ENCODE measurements at places on chromosomes 16 and 17. TPM values are rescaled to one million over a fixed set of nuclear protein-coding genes. Genes with fewer than 3 reads are reported as not detected.

SYNGR3 gene
- 15.2 TPM for total RNA-seq

SLC9A5 gene
- 1.7 TPM for total RNA-seq

MBTD1 gene
- total RNA-seq: 16.6 TPM

C17orf107 gene
- 2.4 TPM for total RNA-seq

DNA sequence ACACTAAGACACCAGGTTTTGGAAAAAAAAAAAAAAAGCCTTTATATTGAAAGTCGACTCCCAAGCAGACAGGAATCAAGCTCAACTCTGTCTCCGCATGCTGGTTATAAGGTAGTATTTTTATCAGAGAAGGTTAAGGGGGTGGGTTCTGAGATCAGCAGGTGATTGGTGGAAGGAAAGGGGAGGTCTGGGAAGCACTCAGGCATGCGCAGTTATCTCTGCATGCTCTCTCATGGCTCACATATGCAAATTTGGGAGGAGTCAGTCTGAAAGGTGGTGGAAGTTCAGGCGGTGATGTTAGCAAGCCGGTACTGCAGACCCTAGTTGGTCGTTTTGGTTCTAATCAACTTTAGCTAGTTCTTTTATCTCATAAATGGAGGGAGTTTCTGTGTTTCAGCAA lies 357.6 kb upstream of the C16orf82 start:
- H3K4me1 ChIP-seq: no peaks in the 10 kb centered on the region
- no peak overlapping the region for H3K27ac ChIP-seq
- H3K4me3 ChIP-seq: no peak overlapping the region
- H3K36me3 ChIP-seq: no peaks in the 10 kb centered on the region
- H3K27me3 ChIP-seq: no peaks in the 10 kb centered on the region

DNA sequence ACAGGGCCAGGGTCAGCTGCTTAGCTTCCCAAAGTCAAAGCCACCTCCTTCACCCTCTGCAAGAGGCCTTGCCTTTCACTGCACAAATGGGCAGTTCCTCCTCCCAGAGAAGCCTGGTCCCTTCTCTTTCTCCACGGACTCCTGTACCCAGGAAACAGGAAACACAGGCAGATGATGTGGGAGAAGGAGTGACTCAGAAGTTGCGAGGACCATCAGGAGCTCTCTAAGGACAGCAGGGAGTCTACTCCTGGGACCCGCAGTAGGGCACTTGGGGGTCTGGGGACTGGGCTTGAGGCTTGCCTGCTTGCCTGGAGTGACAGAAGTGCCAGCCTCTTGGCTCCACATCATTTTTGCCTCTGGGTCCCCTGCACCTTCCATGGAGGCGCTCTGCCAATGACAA lies 47.4 kb upstream of the KSR1 start:
- no peak overlapping the region for H3K27ac ChIP-seq
- no peak for DNase-seq
- H3K36me3 ChIP-seq: no peaks in the 10 kb centered on the region
- H3K4me1 ChIP-seq: no peaks in the 10 kb centered on the region

DNA sequence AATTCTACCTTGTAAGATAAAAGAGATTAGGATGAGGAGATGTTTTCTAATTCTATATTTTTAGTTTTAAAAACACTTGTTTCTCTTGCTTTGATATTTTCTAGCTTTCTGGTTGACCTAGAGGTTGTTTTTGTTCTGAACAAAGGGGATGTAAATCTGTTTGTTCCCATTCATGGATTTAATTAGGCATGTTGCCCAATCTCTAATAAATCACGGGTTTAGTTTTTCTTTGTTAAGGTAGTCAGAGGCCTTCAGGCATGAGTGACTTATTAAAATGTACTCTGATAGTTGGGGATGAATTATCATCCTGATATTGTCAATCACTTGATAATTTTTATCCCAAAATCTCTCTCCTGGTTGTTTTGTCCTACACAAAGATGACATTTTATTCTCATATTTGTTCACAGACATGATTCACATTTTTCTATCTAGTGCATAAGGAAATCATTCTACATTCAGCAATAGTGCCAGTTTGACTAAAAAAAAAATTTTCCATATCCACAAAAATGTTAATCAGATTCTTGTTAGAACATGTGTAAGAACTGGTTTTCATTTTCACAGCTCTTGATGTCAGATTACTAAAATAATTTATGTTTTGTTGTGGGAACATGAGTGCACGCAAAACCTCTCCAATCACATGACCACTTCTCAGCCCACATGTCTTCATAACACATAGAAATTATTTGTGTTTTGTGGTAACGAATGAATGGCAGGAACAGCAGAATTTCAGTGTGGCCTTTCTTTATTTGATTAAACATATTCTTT lies 95.7 kb upstream of the AKTIP start:
- no peaks in the 10 kb centered on the region for H3K36me3 ChIP-seq
- DNase-seq: no peak
- no peaks in the 10 kb centered on the region for H3K4me1 ChIP-seq

DNA sequence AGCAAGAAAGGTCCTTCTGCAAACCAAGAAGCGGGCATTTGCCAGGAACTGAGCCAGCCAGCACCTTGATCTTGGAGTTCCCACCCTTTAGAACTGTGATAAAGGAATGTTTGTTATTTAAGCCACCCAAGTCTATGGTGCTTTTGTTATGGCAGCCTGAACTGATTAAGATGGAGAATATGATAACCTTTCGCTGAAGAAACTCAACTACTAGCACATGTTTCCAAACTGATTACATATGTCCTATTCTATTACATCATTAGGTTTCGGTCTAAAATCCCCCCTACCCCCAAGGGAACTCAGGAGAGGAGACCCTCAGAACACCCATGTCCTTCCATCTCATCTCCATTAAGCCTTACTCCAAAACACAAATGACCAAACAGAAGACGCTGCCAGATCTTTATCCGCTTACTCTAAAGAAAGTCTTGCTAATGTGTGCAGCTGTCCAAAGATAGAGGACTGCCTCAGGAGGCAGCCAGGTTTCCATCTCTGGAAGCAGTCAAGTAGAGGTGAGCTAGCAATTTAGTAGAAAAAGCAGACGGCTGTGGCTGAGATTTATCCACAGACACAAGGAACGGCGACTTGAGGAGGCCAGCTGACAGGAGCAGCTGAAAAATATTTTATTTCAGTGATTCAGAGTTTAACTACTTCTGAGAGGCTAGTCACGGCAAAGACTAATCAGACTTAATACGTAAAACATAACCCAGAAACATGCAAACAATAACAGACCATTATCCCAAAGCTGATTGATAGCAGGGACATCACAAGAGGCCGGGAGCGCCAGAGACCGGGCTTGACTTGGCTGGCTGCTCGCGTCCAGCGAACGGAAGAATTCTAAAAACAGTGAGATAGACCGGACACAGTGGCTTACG lies 611.4 kb upstream of the CDH5 start:
- DNase-seq: no peak
- no peaks in the 10 kb centered on the region for H3K4me1 ChIP-seq
- H3K36me3 ChIP-seq: no peaks in the 10 kb centered on the region

DNA sequence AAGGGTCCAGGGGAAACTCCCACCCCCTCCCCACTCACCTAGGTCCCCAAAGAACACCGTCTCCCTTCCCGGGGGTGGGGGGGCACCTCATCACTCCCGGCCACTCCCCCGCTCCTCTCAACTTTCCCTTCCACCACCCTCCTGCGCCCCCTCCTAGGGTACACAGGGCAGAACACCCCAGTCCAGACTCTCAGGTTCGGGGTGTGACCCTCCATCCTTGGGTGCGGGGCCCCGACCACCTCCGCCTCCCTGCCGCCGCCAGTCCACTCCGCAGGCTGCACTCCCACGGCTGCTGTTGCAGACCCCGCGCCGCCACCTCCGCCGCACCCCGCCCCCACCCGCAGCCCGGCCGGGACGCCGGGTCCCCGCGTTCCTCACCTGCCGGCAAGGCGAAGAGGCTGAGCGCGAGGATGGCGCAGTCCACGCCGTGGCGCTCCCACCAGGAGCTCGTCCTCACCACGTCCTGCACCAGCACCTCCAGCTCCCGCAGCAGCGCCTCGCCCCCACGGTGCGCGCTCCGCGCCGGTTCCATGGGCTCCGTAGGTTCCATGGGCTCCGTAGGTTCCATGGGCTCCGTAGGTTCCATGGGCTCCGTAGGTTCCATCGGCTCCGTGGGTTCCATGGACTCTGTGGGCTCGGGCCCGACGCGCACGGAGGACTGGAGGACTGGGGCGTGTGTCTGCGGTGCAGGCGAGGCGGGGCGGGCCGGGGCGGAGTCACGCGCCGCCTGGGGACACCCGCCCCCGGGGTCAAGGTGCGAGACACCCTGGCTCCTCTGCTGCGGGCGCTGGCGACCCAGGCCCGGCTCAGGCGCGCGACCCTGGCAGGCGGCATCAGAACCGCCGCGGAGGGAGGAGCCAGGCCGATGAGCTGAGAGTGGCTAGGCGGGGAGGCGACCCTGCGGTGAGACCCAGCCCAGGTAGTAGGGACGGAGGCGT lies at the start of gene FADS6:
Gene FADS6, minus strand, starts transcription at position 660 of the 938 bp plus-strand sequence. Its CDS starts 38 bp downstream, at position 622.
- peaks cover 12% of the 10 kb centered on the region for H3K27me3 ChIP-seq
- peak within 1 kb of the TSS; percentile 41 for H3K4me3 ChIP-seq
- no peak within 1 kb of the TSS for H3K27ac ChIP-seq
- H3K4me1 ChIP-seq: no peaks in the 10 kb centered on the region
- no peaks in the 10 kb centered on the region for H3K36me3 ChIP-seq
- no peak for DNase-seq

DNA sequence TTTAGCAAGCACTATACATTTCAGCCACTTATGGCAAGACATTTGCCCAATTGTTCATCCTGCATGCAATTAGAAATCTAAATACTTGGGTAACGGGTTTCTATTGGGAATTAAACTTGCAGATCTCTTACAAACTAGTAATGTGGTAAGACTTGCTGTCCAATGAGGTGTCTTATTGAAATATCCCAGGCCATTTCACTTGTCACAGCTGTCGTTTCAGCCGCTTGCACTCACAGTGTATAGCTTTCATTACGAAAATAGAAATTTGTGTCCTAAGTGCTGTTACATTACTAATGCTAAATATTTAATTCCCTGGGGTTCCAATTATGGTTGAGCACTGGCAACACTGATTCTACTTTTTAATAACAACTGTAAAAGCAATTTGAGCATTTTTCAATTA lies 40.3 kb upstream of the IRX5 start:
- H3K27ac ChIP-seq: no peak overlapping the region
- H3K36me3 ChIP-seq: no peaks in the 10 kb centered on the region
- DNase-seq: no peak
- H3K27me3 ChIP-seq: no peaks in the 10 kb centered on the region
- no peak overlapping the region for H3K4me3 ChIP-seq

DNA sequence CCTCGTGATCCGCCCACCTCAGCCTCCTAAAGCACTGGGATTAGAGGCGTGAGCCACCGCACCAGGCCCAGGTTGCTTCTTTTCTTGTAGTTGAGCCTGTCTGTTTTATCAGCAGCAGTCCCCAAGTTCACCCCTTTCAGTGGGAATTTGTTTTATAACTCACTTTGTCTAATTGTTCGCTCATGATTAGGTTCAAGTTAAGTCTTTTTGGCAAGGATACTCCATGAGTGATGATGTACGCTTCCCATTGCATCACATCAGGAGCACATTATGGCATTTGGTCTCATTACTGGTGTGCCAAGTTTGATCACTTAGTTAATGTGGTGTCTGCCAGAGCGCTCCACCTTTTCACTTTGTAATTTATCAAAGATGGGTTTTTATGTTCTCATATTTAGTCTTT lies 14.4 kb upstream of the GJD3 start:
- no peaks in the 10 kb centered on the region for H3K27me3 ChIP-seq
- H3K27ac ChIP-seq: no peak overlapping the region
- no peaks in the 10 kb centered on the region for H3K36me3 ChIP-seq
- no peaks in the 10 kb centered on the region for H3K4me1 ChIP-seq
- no peak for DNase-seq

GRCh38 chr16:88831838-88832237 lies 20.1 kb upstream of the APRT start:
- peaks cover 2% of the 10 kb centered on the region for H3K36me3 ChIP-seq
- no peaks in the 10 kb centered on the region for H3K27me3 ChIP-seq
- H3K4me1 ChIP-seq: no peaks in the 10 kb centered on the region
- H3K27ac ChIP-seq: no peak overlapping the region
- no peak for DNase-seq
- no peak overlapping the region for H3K4me3 ChIP-seq

DNA sequence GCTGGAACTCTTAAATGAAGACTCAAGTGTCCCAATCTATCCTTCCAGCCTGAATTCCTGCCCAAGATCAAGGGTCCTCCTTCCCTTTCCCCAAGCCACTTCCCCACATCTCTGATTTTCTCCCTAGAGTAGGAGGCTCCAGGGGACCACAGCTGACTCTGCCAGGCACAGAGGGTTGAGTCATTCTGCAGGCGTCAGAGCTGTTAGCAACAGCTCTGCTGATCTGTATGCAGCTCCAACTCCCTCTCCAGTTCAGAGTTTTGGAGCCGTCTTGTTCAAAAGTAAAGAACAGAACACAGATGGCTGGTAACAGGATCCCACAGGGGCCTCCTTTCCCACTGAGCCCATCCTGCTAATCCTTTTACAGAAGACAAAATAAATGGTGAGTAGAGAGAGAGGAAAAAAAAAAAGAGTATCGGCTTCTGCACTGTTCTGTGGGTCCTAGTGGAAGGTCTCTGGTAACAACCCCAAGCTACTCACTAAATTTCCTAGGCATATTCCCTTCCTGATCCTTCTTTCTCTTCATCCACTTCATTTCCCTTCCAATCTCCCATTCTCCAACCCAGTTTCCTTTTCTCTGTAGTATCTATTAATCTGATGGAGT lies 13.4 kb upstream of the TAOK1 start:
- H3K4me3 ChIP-seq: no peak overlapping the region
- H3K4me1 ChIP-seq: peaks cover 6% of the 10 kb centered on the region
- DNase-seq: no peak
- H3K27ac ChIP-seq: no peak overlapping the region
- H3K27me3 ChIP-seq: no peaks in the 10 kb centered on the region
- no peaks in the 10 kb centered on the region for H3K36me3 ChIP-seq

DNA sequence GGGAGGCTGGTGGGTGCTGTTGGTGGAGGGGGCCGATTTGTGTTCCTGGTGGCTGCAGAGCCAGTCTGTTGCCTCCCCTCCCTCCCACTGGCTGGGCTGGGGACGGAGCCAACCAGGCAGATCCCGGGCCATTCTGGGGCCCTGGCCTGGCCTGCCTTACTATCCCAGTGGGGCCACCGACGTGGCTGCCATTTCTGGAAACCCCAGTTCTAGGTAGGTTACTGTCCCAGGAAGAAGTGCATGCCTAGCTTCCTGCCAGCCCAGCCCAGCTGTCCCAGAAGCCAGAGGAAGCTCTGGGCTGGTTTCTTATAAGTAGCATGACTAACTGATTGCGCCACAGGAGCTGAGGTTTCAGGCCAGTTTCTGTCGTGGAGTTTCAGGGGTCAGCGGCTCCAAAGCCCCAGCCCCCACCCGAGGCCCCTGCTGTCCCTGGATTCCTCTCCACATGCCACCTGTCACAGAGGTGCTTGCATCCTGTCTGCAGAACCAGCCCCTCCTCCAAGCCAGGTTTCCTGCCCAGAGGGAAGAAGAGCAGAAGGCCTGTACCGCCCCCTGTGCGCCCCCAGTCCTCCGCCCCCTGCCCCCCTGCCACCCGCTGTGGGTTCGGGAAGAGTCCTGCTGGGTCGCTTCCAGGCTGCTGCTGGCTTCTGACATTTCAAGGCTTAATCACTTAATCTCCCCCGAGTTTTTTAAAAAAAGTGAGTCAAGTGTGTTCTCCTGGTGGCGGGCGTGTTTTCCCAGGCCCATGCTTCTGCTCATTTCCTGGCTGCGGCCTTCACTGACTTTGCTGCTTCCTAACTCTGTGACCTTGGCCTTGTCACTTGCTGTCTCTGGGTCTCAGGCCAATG lies 13.2 kb downstream of the IL4R start:
- 0 out of 2 replicates have a peak, but pooled peaks cover 3% of the 10 kb centered on the region for H3K4me1 ChIP-seq
- H3K27me3 ChIP-seq: no peaks in the 10 kb centered on the region
- H3K4me3 ChIP-seq: no peak overlapping the region
- no peak for DNase-seq
- H3K27ac ChIP-seq: no peak overlapping the region
